ENCODE measurements at places on chromosomes 4 and X.

GRCh38 chr4:6727081-6727942 lies 11.3 kb downstream of the BLOC1S4 start:
- DNase-seq: peak; percentile 86

DNA sequence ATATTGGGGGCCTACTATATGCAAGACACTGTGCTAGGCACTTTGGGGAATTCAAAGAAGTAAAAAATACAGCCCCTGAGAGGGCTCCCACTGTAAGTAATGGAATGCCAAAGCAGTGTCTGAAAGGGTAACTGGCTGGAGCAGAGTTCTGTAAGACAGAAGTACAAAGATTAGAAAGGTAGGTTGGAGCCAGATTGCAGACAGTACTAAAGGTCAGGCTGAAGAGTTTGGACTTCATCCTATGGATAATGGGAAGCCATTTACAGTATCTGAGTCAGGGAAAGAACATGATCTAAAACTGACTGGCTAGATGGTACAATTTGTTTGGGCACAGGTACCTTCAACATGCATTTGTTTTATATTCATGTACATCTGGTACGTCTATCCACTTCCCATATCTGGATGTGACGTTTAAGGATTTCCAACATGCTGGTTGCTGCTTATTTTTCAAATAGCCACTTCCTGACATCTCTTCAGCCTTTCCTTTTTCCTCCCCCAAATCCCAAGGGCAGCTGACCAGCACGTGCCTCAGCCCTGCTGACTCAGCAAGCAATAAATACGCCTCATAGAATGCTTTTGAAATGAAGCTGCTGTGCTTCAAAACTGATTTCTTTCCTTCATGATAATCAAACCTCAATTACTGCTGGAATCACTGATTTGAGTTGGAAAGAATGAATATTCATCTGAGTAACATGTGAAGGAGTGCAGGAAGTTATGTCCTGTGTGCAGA lies 9.5 kb downstream of the ENOX2 start:
- no peak for DNase-seq

DNA sequence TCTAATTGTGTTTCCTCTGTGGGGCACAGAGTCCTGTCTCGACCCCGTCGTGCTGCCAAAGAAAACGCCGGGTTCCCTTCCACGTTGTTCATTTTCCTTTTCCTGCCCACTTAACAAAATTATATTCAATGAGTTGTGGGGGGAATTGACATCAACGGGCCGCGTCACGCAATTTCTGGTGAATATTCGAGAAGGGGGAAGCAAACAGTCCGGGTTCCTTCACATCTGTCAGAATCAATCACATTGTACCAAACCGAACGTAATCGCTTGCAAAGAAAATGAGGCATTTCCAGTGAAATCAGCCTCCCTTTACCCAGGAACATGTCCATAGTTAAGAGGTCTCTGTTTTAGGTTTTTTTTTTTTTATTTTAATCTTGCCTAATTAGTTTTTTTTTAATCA lies 243.5 kb downstream of the SHOX start:
- DNase-seq: no peak

DNA sequence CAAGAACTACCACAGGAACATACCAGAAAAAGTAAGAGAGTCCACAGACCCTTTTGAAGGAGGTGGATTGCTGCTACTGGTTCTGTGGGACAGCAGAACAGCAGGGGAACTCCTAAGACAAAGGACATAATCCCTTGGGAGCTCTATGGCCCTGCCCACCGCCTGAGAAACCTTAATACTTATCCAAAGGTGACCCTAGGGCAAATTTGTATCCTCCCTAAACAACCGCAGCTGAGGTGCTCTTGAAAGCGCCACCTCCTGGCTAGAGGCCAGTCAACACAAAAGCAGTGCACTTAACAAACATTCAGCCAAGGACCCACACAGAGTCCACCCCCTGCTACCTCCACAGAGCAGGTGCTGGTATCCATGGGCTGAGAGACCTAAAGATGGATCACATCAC lies 136.8 kb downstream of the ADAM29 start:
- no peak for DNase-seq

DNA sequence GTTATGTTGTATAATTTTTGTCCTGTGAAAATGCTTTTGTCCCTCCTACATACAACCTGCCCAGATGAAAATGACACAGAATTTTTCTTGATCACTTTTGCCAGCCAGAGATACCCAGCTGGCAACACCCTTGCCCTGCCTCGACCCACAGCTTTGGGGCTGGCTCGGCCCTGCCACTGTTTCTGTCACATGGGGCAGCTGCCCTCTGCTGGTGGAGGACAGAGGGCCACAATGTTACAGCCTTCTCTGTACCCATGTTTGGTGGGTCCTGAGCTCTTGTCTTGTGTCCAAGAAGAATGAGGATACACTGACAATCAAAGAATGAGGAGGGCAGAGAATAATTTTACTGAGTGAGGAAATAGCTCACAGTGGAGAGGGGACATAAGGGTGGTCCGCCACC lies 31.1 kb downstream of the BMP15 start:
- DNase-seq: no peak

DNA sequence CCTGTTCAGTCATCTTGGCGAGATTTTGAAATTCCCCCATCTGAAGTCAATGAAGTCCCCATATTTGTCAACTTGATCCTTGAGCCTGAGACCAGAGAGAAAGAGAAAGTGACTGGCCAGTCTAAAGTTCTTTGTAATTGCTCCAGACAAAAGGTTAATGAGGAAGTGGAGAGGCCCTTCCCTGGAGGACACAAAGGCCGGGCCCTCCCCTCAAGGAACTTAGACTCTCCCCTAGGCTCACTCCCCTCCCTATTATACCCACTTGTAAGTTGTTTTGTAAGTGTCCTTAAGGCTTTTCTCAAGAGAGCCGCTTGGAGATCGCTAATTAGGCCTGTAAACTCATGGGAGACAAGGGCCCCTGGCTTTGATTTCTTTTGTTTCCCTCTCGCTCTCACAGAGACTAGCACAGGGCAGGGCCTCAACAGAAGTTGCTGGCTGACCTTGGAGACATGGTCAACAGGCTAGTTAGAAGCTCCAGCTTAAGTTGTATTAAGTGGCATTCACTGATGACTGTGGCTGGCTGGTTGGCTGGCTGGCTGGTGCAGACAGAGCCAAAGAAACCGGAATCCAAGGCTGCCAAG lies 20.3 kb upstream of the GPC4 start:
- no peak for DNase-seq

DNA sequence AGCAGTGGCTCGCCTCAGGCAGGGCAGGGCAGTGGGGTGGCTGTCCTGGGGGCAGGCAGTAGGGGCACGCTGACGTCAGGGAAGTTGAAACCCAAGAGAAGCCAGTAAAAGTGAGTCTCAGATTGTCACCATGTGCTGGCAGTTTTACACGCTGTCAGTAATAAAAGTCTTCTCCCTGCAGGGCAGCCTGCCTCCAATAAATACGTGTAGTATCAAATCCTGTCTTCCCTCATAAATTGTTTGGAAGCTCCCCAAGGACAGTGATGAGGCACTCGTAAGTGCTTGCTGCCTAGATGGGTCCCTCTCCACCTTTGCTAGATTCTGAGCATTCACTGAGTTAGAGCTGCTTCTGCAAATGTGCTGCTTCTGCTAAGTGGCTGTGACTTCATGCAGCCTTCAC lies 60.8 kb upstream of the MSANTD1 start:
- DNase-seq: peak; percentile 54

- no peak for DNase-seq
Measured at GRCh38 chr4:107006218-107006617, 29.9 kb downstream of the DKK2 start.

GRCh38 chr4:82951196-82951595 lies 50.7 kb downstream of the THAP9 start:
- no peak for DNase-seq

GRCh38 chrX:19865567-19866363 lies 21.6 kb downstream of the SH3KBP1 start:
- no peak for DNase-seq

DNA sequence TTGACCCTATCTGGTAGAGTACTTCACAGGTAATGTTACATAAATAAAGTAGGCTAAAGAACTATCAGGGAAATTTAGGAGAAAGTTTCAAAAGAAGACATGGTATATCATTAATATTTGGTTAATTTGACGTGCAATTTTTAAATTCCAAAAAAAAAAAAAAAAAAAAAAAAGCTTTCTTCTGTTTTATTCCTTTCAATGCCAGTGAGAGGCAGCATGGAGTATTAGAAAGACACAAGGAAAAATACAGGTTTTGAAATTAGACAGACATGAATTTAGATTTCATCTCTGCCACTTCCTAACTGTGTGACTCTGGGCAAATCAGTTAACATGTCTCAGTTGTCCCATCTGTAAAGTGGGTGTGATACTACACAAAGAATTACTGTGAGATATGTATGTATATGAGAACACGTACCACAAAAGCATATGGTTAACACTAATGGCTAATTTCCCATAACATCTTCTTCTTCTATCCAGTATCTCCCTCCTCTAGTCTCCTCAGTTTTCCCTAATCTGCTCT lies 132.5 kb downstream of the GPC3 start:
- no peak for DNase-seq

GRCh38 chr4:110920990-110921389 lies 298.1 kb upstream of the PITX2 start:
- no peak for DNase-seq

- no peak for DNase-seq
Measured at GRCh38 chrX:4876268-4876667, 1162.8 kb upstream of the PRKX start.

GRCh38 chr4:56289934-56290333 lies 97.4 kb downstream of the AASDH start:
- peak; percentile 57 for DNase-seq

DNA sequence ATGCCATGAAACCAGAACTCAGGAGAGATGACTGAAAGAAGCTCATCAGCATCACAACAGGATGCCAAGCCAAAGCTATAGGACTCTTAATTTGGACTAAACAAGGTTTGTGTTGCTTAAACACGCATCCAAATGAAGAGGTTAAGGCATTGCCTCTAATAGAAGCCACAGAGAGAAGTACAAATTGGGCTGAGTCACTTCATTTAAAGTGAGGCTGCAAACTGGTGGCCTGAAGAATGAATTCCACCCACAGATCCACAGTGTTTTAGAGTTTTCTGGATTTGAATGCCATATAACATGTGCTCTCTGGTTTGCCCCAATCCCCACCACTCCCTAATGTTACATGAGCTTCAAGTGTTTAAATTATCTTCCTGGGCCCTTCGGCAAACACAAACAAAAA lies 103.5 kb downstream of the FIP1L1 start:
- no peak for DNase-seq

DNA sequence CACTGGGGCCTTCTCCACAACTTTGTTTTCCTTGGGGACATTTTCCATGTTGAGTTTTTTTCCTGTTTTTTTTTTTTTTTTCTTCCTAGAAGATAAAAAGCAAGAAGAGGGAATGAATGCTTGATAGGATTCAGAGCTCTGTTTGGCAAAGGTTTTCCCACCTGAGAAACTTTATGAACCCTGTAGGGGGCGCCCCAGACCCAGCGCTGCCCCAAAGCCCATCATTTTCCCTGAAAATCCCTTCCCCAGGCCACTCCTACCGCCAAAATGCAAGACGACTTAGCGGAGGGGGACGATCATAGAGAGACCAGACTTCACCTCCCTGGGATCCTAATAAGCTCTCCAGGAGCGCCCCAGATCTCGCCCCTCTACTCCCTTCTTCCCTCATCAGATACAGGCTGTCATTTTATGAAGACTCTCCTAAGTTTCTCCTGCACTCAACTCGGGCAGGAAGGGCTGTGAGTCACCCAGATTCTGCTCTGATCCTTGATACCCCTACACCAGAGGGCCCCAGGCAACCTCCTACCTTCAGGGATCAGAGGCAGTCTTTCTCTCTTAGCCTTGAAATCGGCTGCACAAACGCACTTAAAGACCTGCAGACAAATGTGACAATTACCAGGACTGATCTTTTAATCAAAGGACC lies 1.4 kb downstream of the BEX5 start:
- DNase-seq: no peak

- DNase-seq: no peak
Measured at GRCh38 chr4:71052716-71053115, 59.3 kb downstream of the DCK start.

GRCh38 chrX:6456196-6456595 lies 78.7 kb downstream of the VCX3A start:
- no peak for DNase-seq

- DNase-seq: no peak
Measured at GRCh38 chr4:25178838-25179261, 18.6 kb upstream of the SEPSECS start.

DNA sequence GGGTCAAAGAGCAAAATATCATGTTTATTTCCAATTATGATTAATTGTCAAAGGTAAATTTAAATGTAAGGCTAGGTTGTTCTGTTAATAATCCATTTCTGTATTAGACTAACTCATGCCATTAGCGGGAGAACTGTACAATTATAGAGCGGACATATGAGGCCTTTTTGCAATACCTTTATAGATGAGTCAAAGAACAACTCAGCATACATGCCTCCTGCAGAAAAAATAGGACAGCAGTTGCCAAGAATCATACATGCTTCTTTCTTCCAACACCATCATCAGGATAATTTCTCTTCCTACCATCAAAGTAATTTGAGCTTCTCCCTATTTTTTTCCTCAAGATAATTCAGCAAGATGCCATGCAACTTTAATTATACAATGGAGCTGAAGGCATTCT lies 917.8 kb downstream of the ADGRL3 start:
- no peak for DNase-seq

DNA sequence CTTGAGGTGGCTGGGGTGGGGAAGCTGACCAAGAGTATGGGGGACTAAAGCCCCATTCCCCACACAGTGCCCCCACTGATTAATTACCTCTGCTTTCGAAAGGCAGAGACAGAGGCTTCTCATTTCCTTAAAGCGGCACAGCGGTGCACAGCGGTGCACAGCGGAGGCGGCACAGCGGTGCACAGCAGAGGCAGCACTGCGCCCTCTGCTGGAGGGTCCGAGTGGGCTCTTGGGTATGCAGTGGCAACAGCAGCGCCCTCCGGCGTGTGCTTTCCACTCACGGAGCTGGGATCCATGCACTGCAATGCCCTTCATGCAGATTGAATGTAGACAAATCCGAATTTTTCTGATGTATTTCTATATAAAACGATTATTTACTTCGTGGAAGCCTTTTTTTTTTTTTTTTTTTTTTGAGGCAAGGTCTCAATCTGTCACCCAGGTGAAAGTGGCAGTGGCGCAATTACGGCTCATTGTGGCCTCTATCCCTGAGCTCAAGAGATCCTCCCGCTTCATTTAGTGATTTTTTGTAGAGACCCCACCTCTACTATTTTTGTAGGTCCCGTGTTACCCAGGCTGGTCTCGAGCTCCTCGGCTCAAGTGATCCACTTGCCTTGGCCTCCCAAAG lies 19.7 kb upstream of the PRPS2 start:
- no peak for DNase-seq

GRCh38 chrX:48465336-48465933 lies 4.6 kb downstream of the SLC38A5 start:
- DNase-seq: no peak

DNA sequence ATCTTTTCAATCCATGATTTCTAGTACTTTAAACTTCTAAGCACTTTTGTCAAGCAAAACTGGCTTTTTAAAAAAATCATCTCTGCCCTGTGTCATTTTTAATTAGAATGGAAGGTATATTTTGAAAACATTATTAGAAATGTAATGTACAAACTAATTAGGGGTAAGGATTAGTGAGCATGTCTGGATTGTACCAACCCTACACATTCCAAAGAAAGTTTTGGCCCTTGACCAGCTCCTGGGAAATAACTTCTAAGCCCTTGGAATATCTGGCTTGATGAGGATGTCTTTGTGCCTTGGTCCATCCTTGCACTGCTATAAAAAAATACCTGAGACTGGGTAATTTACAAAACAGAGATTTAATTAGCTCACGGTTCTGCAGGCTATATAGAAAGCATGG lies 876.5 kb downstream of the RAPGEF2 start:
- no peak for DNase-seq

- DNase-seq: no peak
Measured at GRCh38 chrX:53039236-53039635, 9.4 kb upstream of the GPR173 start.

Data from osteocyte (in vitro differentiated cells).